Stimulated activated CD4-positive, alpha-beta T cell treated with anti-CD3 and anti-CD28 coated beads, TNF-alpha, amount 100 ng/mL, for 1 hour (primary cell): ENCODE measurements at places on chromosomes 13 and 19.
A peak's percentile ranks its signal among the peaks of the same experiment; 100 is the strongest.

DNA sequence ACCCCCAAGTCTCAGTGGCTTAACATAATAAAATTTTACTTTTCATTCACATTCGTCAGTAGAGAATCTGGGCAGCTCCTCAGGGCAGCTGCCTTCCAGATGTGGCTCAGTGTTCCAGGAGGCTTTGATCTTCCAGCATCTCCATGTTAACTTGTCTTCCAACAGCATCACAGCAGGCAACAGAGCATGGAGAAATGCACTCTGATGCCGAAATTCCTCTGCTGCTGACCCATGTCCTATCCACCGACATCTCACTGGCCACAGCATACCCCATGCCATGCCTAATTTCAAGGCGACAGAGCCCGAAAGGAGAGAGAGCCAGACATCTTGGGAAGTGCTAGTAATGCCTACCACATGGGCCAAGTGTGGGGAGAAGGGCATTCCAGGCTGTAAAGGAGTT lies 64.9 kb upstream of the MEDAG start:
- no peak for DNase-seq

DNA sequence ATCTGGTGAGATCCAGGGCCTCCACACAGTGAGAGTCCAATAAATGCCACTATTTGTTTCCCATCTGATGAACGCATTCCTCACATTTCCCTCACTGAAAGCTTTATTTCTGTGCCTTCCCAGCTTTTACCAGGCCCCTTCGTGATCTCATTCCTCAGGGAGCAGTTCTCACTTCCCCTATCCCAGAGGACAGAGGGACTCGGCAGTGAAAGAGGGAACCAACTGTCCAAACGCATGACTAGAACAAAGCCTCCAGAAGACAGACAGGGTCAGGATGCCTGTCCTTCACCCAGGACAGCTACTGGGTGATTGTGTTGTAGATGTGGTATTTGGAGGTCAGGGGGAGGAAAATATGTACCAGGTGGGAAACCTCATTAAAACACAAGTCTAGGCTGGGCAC lies 2.0 kb upstream of the ZBTB45 start:
- DNase-seq, result no peak

DNA sequence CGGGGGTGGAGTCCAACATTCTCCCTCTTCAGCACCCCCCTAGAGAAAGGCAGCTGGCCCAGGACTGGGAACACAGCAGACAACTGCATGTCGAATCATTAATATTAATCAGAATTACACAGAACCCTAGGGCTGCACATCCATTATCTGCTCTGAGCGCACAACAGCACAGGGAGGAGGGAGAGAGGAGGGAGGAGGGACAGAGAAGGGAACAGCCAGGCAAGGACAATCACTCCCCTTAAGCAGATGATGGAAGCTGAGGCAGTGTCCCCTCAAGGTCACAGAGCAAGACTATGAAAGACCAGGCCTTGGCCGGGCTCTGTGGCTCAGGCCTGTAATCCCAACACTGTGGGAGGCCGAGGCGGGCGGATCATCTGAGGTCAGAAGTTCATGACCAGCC lies 25.7 kb downstream of the TLE6 start:
- DNase-seq, result no peak

GRCh38 chr13:47835470-47836228 lies 165.4 kb downstream of the SUCLA2 start:
- no peak for DNase-seq

GRCh38 chr13:94305463-94305862 lies 174.0 kb downstream of the DCT start:
- DNase-seq, result no peak

GRCh38 chr19:40803857-40804782 lies 5.1 kb downstream of the EGLN2 start:
- peak; percentile 51 for DNase-seq

- DNase-seq, result no peak
Measured at GRCh38 chr13:101757446-101758039, 305.1 kb downstream of the ITGBL1 start.

GRCh38 chr13:31951215-31951678 lies 80.3 kb upstream of the FRY start:
- DNase-seq, result no peak

- no peak for DNase-seq
Measured at GRCh38 chr13:89602655-89603054, 1744.8 kb upstream of the MIR17HG start.

DNA sequence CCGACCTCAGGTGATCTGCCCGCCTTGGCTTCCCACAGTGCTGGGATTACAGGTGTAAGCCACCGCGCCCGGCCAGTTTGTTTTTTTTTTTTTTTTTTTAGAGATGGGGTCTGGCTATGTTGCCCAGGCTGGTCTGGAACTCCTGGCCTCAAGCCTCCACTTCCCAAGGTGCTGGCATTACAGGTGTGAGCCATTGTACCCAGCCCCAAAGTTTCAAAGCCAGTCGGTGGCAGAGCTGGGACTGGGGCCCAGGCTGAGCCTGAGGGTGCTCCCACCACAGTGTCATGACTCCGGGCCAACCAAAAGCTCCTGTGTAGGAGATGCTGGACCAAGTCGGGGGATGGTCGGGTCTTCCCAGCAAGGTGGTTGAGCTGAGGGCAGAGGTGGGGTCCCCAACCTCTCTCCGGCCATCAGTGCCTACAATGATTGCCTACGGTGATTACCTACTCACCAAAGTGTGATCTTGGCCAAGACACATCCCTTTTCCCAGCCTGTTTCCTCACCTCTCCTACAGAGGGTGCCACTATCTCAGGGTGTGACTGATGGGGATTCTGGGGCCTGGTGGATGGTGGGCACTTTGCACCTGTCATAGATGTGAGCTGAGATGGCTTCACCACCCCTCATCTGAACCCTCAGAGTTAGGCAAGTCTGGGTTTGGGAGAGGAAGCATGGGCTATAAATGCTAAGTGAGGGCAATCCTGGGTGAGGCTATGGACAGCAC lies 5.9 kb upstream of the SAMD1 start:
- DNase-seq, result no peak

DNA sequence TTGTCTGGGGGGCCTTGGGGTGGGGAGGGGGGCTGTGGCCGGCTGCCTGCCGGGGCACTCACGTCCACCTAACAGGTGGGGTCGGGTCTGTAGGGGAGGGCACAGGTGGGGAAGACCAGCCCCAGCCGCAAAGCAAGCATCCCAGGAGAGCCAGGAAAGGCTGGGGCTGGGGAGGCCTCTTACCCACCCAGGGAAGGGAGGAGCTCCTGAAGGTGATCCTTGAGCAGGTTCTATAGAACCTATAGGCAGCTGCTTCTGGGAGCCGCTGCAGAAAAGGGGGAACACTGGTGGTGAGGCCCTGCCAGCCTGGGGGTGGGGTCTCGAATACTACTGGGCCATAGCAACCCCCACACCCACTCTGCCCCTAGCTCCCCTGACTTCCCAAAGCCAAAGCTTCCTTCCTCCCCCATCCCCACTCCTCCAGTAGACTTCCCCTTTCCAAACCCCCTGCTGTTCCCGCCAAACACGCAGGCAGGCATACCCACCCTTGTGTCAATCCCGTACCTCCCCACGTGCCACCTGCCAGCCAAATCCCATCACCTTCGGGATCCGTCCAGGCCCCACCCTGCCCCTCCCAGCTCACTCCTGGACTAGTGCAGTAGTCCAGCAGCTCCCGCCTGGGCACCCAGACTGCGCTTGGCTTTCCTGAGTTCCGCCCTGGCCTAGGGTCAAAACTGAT lies 5.6 kb downstream of the KLF16 start:
- DNase-seq, result no peak

- DNase-seq, result no peak
Measured at GRCh38 chr19:54448040-54448773, 792 bp upstream of the LENG8 start.

DNA sequence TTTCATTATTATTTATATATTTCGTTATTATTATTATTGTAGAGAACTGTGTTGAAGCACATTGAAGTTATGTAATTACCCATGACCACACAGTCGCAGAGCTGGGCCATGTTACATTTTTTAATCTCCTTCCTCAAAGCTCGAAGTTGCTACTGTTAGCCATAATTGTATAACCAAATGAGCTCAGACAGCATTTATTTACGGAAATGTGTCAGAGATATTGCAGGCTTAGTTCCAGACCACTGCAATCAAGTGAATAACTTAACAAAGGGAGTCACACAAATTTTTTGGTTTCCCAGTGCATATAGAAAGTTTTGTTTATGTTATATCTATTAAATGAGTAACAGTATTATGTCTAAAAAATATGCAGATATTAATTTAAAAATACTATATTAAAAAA lies 147.1 kb upstream of the SLITRK1 start:
- DNase-seq, result no peak

- peak; percentile 26 for DNase-seq
Measured at GRCh38 chr13:40096357-40096901, 441.0 kb downstream of the COG6 start.

GRCh38 chr19:8392017-8392591 lies 1.9 kb downstream of the RAB11B start:
- no peak for DNase-seq

GRCh38 chr13:43979492-43979891 lies 99.8 kb downstream of the LACC1 start:
- no peak for DNase-seq

- DNase-seq, result no peak
Measured at GRCh38 chr13:87358319-87358718, 312.9 kb upstream of the SLITRK5 start.

- no peak for DNase-seq
Measured at GRCh38 chr13:94182185-94182761, 297.2 kb downstream of the DCT start.

DNA sequence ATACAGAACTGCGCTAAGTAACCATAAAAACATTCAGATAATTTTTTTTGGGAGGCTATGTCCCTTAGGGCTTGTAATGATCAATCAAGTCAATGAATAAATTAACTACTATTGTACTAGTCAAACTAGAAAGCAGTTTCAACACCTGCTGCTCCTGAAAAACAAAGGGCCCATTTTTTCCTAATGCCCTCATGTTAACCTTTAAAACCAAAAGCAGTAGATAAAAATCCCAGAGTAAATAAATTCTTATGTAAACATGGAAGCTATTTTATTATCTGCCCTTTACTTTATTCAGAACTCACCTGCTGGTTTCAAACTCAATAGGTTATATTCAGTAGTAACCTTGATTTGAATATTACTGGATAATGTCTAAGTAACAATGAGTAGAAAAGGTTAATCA lies 159.5 kb upstream of the STARD13 start:
- DNase-seq, result no peak

- no peak for DNase-seq
Measured at GRCh38 chr19:55676383-55676782, 1.4 kb downstream of the EPN1 start.

- DNase-seq, result no peak
Measured at GRCh38 chr13:43019811-43020210, 3.6 kb upstream of the DNAJC15 start.

DNA sequence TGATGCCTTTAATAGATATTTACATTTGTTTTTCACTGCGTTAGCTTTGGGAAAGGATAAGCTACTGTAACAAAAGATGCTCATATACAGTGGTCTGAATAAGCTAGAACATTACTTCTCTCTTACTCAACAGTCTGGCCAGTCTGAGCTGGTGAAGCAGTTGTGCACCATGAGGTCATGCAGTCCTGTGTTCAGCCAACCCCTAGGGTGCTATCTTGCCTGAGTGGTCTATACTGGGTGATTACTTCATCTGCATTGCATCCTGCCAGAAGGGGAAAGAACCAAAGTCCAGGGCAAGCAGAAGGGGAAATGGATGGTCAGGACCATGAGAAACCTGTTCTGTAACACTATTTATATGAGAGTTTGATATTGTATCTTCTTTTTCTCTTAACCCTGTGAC lies 31.5 kb downstream of the ERCC5 start:
- DNase-seq, result no peak

- DNase-seq, result no peak
Measured at GRCh38 chr19:41708481-41708880, at the start of gene CEACAM5. Gene CEACAM5 (plus strand): TSS chr19:41708626. CDS start chr19:41708732, 106 bp downstream.

GRCh38 chr19:3129112-3129511 lies 6.7 kb upstream of the GNA15 start:
- DNase-seq, result no peak

DNA sequence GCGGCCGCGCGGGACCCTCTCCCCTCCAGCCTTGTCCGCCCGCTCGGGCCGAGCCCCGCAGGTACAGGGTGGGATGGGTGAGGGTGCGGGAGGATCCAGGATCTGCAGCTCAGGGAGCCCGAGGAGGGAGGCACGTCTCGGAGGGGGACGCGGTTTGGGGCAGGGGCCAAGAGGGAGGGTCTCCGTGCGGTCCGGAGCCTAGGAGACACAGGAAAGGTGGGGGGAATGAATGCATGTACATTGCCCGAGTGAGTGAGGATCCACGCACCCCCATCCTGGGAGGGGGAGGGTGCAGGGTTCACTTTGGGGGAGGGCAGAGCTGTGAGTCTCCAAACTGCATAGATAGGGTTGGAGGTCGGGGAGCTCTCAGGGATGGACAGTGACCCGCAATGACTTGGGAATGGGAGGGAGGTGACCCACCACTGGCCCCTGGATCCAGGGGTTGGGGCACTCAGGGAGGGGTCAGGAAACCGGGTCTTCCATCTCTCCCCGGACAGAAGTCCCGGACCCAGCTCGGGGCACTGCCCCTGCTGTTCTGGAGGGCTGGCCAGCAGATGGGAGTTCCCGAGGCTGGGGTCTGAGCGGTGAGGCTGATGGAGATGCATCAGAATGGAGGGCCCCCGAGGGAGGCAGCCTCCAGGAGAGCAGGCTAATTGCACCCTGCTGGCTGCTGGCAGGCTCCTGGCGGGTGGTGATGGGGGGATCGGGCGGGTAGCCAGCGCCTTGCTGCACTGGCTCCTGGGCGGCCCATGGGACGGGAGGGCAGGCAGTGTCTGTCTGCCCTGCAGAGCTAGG lies 547 bp downstream of the KCNN1 start:
- DNase-seq, result no peak

DNA sequence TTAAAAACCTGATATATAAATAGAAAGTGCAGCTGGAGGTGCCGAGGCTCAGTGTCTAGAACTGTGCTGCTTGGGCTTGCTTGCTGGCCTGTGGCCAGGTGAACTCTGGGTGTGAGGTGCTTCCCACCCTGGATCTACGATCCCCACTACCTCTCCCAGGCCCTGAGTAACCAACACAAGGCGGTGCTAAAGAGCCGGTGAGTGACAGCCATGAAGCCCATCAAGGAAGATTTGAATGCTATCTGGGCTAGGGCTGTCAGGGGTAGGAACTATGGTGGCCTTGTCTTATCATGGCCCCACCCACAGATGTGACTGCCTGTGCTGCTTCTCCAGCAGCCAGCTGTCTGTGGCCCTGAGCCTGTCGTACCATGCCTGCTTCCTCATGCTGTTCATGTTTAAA lies 25.6 kb upstream of the ZNF91 start:
- no peak for DNase-seq

DNA sequence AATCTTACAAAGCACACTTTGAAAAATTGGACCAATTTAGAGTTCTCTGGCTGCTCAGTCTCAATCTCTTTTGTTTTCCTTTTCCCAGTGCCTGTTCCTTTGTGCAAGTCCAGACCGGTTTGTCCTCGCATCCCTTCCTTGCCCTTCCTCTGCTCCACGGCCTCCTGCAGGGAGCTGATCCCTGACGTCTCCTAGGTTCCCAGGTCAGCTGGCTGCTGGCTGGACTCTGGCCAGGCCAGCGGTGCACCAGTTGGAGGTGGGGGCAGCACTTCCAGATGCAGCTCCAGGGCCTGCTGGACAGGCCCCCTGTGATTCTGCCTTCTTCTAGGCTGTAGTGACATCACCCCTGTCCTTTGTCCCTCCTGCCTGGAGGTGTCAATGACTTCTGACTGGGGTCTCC lies 44.0 kb upstream of the KPNA3 start:
- DNase-seq, result no peak
